Metanephros (tissue), 2 donors: ENCODE measurements at places on chromosomes 7 and 10. TPM values are rescaled to one million over a fixed set of nuclear protein-coding genes. Genes with fewer than 3 reads are reported as not detected.

The CBLL1 gene
- 19.3 TPM for total RNA-seq

The GSAP gene
- total RNA-seq = 13.8 TPM

The CYP26A1 gene
- total RNA-seq = 0.12 TPM

The ATP6V0A4 gene
- total RNA-seq = 57.6 TPM

The C10orf95 gene
- 0.35 TPM for total RNA-seq

The GPER1 gene
- total RNA-seq = 6.0 TPM

The NXPH1 gene
- total RNA-seq = 0.23 TPM

The FAM25C gene
- not detected for total RNA-seq

The CREB5 gene
- 22.1 TPM for total RNA-seq

The TMEM209 gene
- total RNA-seq = 19.1 TPM

The PSMG3 gene
- 22.7 TPM for total RNA-seq

The WIPF3 gene
- total RNA-seq = 1.5 TPM

The FXYD4 gene
- 1.6 TPM for total RNA-seq

The GPR15LG gene
- 0.64 TPM for total RNA-seq

The TAC1 gene
- 1.1 TPM for total RNA-seq

The FANK1 gene
- 4.9 TPM for total RNA-seq

The NFE2L3 gene
- 7.6 TPM for total RNA-seq

The SDK1 gene
- total RNA-seq = 17.6 TPM

The ACSL5 gene
- total RNA-seq = 7.0 TPM

The ADGRA1 gene
- total RNA-seq = 1.2 TPM

The HTR5A gene
- not detected for total RNA-seq

The OGDHL gene
- total RNA-seq = 57.6 TPM

The ATE1 gene
- 37.0 TPM for total RNA-seq

The CDHR3 gene
- 10.7 TPM for total RNA-seq

The FAM185A gene
- total RNA-seq = 19.5 TPM

The ELN gene
- 108 TPM for total RNA-seq

The DYDC2 gene
- 0.99 TPM for total RNA-seq

The RAB19 gene
- total RNA-seq = 4.7 TPM

The PCLO gene
- total RNA-seq = 7.2 TPM

The DENND2A gene
- total RNA-seq = 32.6 TPM

The MTURN gene
- 78.1 TPM for total RNA-seq

The NOS3 gene
- total RNA-seq = 22.5 TPM

The PAPOLB gene
- total RNA-seq = 0.18 TPM

The LFNG gene
- 42.0 TPM for total RNA-seq

The RPEL1 gene
- total RNA-seq = not detected

The SGMS1 gene
- total RNA-seq = 99.6 TPM

The SPDYE16 gene
- 0.53 TPM for total RNA-seq

The PNLIP gene
- 0.12 TPM for total RNA-seq

The C10orf90 gene
- total RNA-seq = 0.70 TPM

The PIP gene
- not detected for total RNA-seq

The TES gene
- 59.8 TPM for total RNA-seq

The VSTM4 gene
- 21.5 TPM for total RNA-seq

The BBS9 gene
- total RNA-seq = 38.3 TPM

The MRPL43 gene
- total RNA-seq = 99.8 TPM

The GRM3 gene
- 0.18 TPM for total RNA-seq

The VWA2 gene
- 3.0 TPM for total RNA-seq

The PRSS37 gene
- not detected for total RNA-seq

The TMEM225B gene
- total RNA-seq = 1.6 TPM

The IDI2 gene
- total RNA-seq = not detected

The ERVW-1 gene
- total RNA-seq = not detected

The EVX1 gene
- not detected for total RNA-seq

The KLF14 gene
- 1.2 TPM for total RNA-seq

The MPP7 gene
- 9.1 TPM for total RNA-seq

The GRID1 gene
- 2.7 TPM for total RNA-seq

The OR6B1 gene
- not detected for total RNA-seq

The ZFAND4 gene
- total RNA-seq = 24.8 TPM
